T-helper 17 cell (primary cell): ENCODE measurements at places on chromosomes 3 and 15. TPM values are rescaled to one million over a fixed set of nuclear protein-coding genes. Genes with fewer than 3 reads are reported as not detected.

DNA sequence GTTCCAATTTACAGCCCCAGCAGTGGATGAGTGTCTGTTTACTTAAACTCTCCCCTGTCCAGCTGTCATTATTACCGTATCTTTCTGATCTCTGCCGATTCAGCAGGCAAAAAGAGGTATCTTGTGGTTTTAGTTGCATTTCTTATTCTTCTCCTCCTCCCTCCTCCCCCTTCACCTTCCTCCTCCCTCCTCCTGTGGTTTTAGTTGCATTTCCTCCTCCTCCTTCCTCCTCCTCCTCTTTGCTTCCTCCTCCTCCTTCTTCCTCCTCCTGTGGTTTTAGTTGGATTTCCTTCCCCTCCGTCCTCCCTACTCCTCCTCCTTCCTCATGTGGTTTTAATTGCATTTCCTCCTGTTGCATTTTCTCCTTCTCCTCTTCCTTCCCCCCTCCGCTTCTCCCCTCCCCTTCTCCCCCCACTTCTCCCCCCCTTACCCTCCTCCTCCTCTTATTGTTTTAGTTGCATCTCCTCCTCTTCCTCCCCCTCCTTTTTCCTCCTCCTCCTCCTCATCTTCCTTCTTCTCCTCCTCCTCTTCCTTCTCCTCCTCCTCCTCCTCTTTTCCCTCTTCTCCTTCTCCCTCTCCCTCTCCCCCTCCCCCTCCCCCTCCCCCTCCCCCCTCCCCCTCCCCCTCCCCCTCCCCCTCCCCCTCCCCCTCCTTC lies 25.3 kb upstream of the VPS33B start:
- peak overlapping the region; percentile 76 for H3K4me3 ChIP-seq
- H3K27ac ChIP-seq, result no peak overlapping the region
- DNase-seq, result no peak
- no peaks in the 10 kb centered on the region for H3K36me3 ChIP-seq
- H3K27me3 ChIP-seq, result peaks cover 14% of the 10 kb centered on the region
- peaks cover 14% of the 10 kb centered on the region for H3K4me1 ChIP-seq

DNA sequence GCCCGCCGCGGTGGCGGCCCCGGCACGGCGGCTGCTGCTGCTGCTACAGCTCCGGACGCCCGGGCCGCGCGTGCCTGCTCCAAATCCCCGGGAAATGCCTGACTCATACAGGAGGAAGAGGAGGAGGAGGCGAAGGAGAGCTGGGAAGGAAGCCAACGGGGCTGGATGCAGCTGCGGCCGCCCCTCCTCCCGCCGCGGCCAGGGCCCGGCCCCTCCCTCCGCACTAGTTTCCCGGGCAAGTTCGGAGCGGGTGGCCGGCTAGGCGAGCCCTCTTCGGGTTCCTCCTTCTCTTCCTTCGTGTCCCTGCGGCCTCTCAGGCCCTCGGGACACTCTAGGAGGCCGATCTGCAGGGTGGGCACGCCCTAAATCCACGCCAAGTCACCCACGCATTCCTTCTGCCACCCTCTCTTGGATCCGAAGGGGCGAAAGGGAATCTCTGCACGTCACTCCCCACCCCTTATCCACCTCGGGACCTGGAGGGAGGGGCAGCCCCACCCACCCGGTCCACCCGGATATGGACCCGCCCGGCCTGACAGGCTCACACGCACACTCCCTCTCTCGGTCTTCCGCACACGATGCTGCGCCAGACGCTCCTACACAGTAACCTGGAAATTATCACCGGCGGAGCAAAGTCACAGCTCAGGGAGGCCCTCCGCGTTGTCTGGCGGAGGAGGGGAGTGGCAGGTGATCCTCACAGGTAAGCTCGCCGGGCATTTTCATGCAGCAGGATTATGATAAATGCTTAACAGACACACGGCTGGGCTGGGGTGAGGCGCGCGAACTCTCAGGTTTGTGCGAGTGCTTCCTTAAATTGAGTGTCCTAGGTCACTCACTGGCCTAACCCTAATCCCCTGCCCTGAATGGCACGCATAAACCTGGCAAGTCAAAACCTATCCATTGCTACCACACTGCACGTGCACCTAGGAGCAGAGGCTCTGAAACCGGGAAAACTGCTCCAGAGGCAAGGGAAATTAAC lies at the start of the genes OSBPL10 and ZNF860:
TSS of gene OSBPL10 (minus strand) at position 57 of the 976 bp plus-strand sequence. CDS start 83 bp downstream, outside the sequence.
TSS of gene ZNF860 (plus strand) at position 545 of the 976 bp plus-strand sequence. CDS start 7,330 bp downstream, outside the sequence.
- H3K4me3 ChIP-seq, result peak within 1 kb of the TSS; percentile 94
- no peak within 1 kb of the TSS for H3K27ac ChIP-seq
- no peak for DNase-seq

DNA sequence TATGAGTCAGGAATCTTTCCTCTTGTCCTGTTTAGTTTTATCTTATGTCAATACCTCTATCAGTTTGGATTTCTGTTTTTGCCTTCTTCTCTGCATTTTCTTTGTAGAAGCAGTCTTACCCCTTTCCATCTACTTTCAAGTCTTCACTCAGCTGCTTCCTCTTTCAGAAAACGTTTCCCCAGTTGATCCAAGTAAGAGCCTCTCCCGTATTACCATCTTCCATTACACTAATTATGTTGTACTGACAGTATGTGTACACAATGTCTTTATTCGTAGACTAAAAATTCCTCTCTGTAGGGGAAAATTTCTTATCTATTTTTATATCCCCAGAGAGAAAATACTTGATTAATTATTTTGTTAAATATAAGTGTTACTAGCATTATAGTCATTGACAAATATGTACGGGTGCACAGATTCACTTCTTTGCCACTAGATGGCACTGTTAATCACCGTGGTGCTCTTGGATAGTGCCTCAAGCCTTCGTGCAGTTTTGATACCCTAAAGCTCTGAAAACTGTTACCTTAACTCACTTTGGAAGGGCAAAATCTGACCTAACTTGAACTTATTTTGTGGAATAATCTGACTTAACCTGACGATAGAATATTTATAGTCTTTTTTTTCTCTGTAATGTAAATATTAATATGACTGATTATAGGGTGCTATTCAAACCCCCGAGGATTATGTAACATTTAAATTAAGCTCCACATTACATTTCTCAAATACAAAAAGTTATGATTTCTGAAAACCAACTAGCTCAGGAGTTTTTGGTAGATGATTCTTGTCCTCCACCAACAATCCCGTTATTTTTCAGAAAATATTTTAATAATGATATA lies 74.2 kb upstream of the POU1F1 start:
- peaks cover 8% of the 10 kb centered on the region for H3K27me3 ChIP-seq
- H3K27ac ChIP-seq, result no peak overlapping the region

Gene RARB
- not detected for total RNA-seq

Gene MESP2
- total RNA-seq, result not detected

- no peak for DNase-seq
- peaks cover 3% of the 10 kb centered on the region for H3K36me3 ChIP-seq
- H3K4me3 ChIP-seq, result no peak overlapping the region
- no peak overlapping the region for H3K27ac ChIP-seq
These were observed 238.0 kb upstream of the CTNNB1 start for GRCh38 chr3:40961104-40961857.

Gene MFN1
- 32.0 TPM for total RNA-seq

DNA sequence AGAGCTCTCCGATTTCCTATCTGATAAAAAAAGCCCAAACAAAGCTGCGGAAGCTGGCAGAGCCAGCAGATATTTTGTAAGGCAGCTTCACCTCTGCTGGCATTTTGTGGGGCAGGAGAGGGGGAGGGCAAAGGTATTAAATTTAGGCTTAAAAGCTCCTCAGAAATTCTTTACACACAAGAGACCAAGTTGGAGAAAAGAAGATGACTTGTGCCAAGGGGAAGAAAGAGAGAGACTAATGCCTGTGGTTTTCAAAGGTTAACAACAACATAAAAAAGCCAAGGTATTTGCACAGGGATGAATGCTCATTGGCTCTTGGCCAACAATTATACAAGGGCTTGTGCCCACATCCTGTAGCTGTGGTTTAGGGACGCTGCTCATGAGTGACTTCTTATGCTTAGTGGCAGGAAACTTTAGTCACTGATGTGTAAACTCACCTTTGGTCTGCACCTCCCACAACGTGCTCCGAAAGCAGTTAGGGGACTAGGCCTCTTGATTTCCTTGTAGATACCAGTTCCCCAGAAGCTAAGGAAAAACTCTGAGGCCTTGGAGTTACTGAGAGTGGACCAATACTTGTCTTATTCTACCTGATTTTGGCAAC lies 152.9 kb downstream of the TPRG1 start:
- H3K36me3 ChIP-seq, result no peaks in the 10 kb centered on the region
- DNase-seq, result peak; percentile 66
- no peaks in the 10 kb centered on the region for H3K27me3 ChIP-seq
- H3K4me1 ChIP-seq, result peaks cover 38% of the 10 kb centered on the region
- peak overlapping the region; percentile 93 for H3K27ac ChIP-seq
- peak overlapping the region; percentile 85 for H3K4me3 ChIP-seq

Gene TRAIP
- total RNA-seq, result 4.8 TPM
